ENCODE measurements at places on chromosomes 5 and 9.

DNA sequence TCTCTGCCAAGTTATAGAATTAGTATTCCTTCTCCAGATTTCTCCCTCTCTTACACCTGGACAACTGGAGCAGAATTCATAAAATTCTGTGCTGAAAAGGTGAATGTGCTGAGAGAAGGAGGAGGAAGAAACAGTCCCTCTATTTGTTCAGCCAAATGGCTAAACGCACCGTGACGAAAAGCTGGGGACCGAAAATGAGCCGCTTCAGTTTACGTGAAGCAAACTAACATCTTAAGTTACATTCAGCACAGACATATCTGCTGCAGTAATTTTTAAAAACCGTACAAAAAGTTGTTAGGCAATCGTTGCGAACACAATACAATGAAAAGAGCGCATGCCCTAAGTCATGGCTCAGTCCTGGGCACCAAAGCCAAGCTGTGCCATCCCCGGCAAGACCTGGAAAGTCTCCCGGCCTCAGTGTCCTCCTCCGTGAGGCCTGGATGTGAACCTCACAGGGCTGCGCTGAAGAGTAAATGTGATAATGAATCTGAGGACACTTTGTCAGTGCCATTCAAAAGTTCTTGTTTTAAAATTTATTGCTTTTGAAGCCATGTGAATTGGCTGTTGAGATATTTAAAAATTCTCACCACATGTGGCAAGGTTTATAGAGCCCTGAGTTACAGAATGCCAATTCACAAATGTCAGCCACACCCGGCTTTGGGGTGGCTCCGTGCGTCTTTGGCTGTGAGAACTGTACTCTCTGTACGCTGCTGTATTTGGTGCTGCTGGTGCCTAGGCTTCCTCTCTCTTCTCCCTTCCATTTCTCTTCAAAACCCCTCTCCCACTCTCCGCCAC, 46.3 kb downstream of the FAM240B start:
- no peak for DNase-seq

- DNase-seq: no peak
Observed at GRCh38 chr5:1155191-1156032, 43.5 kb upstream of the SLC12A7 start.

DNA sequence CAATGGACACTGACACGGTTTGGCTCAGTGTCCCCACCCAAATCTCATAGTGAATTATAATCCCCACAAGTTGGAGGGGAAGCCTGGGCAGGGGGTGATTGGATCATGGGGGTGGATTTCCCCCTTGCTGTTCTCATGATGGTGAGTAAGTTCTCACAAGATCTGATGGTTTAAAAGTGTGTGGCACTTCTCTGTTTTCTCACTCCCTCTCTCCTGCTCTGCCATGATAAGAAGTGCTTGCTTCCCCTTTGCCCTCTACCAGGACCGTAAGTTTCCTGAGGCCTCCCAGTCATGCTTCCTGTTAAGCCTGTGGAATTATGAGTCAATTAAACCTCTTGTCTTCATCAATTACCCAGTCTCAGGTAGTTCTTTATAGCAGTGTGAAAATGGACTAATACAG, 115.8 kb upstream of the KIF2A start:
- DNase-seq: no peak

DNA sequence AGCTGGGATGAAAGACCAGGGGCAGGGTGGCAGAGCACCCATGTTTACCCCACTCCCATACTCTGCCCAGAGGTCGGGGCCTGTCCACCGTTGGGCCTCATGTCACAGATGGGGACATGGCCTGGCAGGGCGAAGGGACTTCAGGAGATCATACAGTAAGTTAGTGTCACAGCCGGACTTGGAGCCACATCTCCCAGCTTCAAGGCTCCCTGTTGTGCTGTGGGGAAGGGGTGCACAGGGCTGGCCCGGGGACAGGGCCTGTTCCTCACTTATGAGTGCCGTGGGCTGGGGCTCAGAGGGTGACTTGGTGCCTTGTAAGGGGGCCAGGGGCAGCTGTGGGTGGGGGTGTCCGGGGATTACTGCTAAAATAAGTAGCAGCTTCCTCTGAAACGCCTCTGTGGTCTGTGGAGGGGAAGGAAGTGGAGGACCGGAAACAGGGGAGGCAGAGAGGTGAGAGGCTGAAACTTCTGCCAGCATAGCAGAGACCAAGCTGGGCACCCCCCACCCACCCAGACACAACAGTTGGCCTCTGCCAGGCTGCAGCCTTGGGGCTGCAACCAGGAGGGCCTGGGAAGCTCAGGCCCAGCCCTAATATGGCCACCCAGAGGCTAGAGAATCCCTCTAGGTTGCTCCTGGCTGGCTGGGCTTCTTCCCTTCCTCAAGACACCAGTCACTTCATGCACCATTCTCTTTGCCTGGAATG, 41.1 kb upstream of the NEK6 start:
- no peak for DNase-seq

DNA sequence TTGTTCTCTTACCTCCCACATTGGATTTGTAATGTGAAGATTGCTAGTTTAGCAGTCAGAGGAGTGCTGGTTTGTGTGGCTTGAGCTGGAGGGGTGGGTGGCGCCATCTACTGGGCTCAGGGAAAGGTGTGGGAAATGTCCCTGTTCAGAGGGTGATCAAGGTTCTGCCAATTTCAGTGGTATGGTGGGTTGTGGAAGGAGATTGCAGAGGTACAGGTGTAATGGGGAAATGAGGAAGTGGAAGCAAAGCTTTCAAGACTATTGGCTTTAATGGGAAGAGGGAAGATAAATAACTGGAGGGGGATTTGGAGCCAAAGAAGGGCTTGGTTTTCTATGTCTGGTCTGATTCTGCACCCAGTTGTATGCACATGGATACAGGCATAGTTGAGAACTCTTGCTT, 76.4 kb downstream of the OSMR start:
- DNase-seq: peak; percentile 28

DNA sequence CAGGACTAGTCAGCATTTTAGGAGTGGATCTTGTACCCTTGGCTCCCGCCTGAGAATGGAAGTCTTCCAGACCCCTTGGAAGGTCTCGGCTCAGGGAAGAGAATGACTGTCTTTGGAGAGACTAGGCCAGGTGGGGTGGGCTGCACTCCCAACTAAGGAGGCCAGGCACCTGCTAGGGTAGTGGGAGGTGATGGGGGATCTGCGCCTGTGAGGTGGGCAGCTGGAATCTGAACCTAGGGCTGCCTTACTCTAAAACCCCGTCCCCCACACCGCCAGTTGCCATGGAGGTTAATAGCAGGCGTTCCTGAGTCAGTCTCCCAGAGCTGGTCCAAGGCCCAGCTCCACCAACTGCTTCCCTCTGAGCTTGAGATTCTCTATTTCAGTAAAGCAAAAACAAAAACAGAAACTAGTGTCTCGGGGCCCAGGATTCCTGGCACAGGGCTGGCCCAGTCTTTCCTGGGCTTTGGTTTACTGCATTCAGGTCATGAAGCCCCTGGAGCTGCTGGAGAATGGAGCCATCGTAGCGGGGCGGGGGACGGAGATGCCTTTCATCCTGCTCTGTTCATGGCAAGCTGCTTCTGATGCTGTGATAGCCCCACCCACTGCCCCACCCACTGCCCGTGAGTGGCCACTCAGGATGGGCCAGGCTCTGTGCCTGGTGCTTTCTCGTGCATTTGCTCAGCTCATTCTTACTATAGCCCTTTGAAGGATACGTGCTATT, 57.5 kb downstream of the DAB2IP start:
- DNase-seq: no peak

DNA sequence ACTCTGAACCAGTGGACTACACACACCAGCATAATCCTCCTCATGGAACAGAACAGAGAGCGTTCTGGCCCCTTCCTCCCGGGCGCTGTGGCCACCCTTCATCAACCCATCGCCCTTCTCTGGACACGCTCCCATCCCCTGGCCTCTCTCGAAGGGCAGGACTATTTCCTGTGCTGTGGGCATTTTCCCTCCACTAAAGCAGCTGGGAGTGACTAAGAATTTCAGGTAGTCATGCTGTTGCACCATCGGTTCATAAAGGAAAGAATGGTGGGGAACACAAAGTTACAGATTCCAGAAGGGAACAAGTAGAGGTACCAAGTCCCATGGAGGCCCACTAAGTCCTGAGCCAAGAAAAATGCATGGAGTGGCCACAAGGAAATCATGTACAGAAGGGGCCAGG, 68.6 kb downstream of the EPB41L4B start:
- DNase-seq: no peak

- DNase-seq: no peak
Observed at GRCh38 chr5:3489239-3489843, 106.3 kb upstream of the IRX1 start.

- no peak for DNase-seq
Observed at GRCh38 chr5:127184851-127185250, 105.7 kb upstream of the MEGF10 start.

DNA sequence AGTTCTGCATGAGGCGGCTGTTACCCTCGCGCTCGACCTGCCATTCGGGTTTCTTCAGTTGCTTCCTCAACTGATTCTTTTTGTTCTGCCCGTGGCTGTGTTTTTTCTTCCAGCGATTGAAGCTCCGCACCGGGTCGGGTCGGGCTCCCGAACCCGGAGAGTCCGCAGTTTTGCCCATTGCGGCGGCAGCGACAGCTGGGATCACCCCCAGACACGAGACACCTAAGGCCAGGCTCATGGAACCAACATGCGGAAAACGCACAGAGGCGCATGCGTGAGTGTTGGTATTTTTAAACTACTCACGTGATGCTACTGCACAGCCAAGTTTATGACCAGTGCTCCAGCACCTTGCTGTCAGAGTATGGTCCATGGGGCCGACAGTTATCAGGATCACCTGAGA, 100.0 kb downstream of the SPATA31D1 start:
- no peak for DNase-seq

- no peak for DNase-seq
Observed at GRCh38 chr9:126842977-126843799, 17.3 kb upstream of the ZBTB34 start.

DNA sequence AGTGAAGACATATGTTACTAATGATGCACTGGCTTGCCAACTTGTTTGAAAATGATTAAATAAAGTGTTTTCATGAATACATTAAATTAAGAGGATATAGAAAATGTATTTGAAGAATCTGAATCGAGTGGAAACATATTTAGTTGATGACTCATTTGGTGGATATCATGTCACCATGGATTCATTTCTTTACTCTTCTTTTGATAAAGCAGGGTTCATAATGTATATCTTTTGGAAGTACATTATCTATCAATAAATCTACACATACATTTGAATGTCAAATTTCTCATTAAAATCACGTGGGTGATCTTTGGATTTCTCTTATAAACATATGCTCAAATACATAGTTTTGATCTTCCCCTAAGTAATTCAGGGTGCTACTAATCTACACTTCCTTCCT, 1148.1 kb upstream of the ACO1 start:
- no peak for DNase-seq

- DNase-seq: no peak
Observed at GRCh38 chr9:20632705-20633104, 10.4 kb upstream of the MLLT3 start.

DNA sequence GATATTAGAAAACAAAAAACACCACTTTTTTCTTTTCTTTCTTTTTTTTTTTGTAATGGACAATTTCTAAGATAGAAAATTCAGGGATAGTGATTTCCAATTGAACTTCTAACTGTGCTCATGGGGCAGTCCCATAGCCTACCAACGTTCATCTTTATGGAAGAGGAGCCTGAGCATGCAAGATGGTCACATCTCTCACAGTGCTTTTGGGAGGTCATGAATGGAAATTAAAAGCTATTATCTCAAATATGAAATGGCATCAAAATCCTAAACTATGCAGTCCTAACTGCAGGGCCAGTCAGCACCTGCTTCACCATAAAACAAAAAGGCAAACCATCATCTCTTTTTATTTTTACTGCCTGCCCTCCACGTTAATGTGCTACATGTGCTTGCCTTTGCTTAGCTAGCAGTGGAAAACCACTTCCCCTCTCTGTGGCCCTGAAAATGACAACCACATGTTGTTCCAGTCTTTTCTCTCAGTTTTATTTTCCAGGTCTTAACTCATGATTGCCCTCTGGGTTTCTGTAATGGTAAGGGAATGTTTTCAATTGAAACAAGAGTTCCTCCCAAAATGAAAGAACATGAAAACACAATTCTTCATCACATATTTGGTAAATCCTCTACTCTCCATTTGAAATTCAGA, 16.7 kb downstream of the IFNB1 start:
- DNase-seq: no peak

GRCh38 chr9:27473111-27473529, 51.0 kb upstream of the IFNK start:
- no peak for DNase-seq

- DNase-seq: no peak
Observed at GRCh38 chr5:169339869-169340268, 38.9 kb upstream of the SLIT3 start.
